ENCODE measurements at places on chromosomes 6 and 20.

GRCh38 chr6:13702809-13703302, 8.8 kb downstream of the RANBP9 start:
- DNase-seq: no peak

- no peak for DNase-seq
Measured at GRCh38 chr6:85714893-85715530, 72.3 kb upstream of the SYNCRIP start.

- no peak for DNase-seq
Measured at GRCh38 chr20:2236256-2236655, 59.5 kb upstream of the TGM3 start.

DNA sequence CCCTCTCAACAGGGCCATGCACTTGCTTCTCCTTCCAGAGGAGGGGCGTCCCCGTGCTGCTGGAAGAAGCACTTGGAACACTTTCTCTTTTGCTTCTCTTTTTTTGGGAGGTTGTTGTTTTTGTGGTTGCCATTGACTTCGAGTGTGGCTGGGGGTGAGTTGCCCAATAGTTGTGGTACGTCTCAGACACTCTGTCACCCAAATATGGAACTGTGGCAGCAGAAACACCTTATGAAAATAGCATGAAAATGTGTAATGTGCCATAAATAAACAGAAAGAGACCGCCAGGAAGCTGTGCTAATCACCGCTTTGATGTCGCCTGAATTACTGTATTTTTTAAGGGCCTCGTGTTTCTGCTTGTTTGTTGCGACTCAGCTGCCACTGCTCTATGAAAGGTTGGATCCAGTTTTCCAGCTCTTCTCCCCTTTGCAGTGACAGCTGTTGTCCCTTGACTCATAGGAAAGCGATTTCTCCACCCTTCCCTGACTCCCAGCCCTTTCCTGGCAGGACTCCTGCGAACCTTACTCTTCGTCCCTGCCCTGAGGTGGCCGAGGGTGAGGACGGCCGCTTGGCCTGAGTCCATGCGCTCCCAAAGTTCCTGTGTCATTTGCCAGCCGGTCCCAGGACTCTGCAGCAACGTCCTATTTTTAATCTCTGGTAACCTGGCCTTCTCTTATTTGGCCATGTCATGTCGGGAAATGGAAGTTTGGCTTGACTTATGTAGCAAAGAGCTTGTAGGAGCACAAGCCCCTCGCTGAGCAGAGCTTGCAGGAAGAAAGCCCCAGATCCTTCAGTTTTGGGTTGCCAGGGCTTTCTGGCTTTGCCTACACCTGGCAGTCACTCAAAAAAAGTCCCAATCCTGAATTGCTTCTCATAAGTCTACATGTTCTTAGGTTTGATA, 694.6 kb downstream of the QKI start:
- DNase-seq: no peak

DNA sequence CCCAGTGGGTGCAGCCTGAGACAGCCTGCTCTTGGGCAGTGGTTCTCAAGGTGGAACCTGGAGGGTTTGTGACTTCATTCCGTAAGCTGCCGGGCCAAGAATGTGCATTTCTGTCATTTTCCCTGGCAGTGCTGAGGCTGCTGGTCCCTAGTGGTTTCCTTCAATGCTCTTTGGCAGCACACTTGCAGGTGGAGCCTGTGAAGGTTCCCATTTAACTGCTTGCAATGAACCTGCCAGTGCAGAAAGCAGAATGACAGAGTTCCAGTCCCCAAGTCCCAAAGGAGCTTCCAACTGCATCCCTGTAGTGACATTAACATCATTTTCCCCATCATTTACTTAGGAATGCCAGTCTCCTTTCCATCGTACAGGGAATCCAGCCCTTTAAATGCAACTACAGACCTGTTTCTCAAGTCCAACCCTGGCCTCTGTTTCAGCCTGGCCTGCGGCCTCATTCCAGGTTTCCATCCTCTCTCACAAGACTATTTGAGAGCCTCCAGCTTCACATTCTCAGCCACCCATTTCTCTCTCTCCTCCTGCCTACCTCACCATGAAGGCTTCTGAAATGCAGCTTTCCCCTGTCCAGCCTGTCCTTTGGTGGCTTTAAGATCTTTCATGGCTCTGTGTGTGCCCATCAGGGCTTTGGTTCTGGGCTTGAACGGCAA, 149.7 kb upstream of the GGTLC1 start:
- DNase-seq: no peak

GRCh38 chr6:34249469-34250261, 859 bp upstream of the SMIM29 start:
- DNase-seq: no peak

GRCh38 chr6:157993076-157993475, 11.4 kb downstream of the SYNJ2 start:
- no peak for DNase-seq

DNA sequence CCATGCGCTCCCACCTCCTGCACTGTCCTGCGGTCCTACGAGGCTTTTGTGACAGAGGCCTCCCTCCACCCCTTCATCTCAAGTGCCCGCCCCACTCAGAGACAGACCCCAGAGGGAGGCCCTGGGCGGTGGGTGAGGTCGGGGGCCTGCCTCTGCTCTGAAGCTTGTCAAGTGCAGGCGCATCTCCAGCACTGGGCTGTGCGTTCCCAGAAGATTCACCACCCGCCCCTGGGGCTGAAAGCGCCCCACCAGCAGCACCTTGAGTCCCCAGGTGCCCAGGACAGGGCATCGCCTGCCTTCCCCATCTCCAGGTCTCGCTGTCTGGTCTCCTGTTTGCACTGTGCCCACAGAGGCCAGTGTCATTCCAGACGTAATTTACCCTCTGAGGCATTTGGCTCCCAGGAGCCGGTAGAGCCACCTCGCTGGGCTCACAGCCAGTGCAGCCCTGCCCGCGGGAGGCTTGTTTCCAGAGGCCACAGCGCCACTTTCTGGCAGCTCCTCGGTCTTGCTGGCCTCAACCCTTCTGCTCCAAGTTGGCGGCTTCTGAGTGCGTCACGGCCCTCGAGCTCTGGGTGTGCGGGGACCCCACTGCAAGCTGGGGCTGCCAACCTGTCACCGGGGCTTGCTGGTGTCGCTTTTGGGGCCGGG, 191.1 kb downstream of the TAF4 start:
- DNase-seq: no peak

- DNase-seq: no peak
Measured at GRCh38 chr6:146787876-146788508, 189.2 kb downstream of the ADGB start.

- DNase-seq: no peak
Measured at GRCh38 chr6:11770546-11771466, 7.8 kb downstream of the ADTRP start.

GRCh38 chr6:14187406-14187805, 69.8 kb downstream of the CD83 start:
- DNase-seq: no peak

- DNase-seq: peak; percentile 2
Measured at GRCh38 chr6:53795702-53796450, 1.1 kb downstream of the LRRC1 start.

DNA sequence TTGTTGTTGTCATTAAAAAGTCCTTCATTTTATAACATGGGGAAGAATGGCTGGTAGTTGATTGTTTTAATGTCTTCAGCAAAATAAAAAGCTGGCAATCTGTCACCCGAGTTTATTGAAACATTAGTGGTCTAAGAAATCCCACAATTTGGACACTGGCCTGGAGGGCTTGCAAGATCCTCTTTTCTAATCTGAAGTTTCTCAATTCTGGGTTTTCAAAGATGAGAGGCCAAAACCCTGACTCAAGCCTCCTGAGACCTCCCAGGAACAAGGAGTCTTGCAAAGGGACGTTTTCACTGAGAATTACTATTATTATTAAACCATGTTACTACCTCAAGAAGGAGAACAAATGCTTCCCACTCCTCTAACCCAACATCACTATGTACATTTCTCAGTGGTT, 19.5 kb downstream of the MAP1LC3A start:
- no peak for DNase-seq

GRCh38 chr6:10419749-10420545, 5.1 kb upstream of the TFAP2A start:
- DNase-seq: no peak

- no peak for DNase-seq
Measured at GRCh38 chr6:144248476-144249301, 36.4 kb upstream of the UTRN start.

- DNase-seq: no peak
Measured at GRCh38 chr6:170092826-170093225, 198.1 kb downstream of the DLL1 start.

- no peak for DNase-seq
Measured at GRCh38 chr20:57126481-57127092, 139.9 kb downstream of the BMP7 start.

DNA sequence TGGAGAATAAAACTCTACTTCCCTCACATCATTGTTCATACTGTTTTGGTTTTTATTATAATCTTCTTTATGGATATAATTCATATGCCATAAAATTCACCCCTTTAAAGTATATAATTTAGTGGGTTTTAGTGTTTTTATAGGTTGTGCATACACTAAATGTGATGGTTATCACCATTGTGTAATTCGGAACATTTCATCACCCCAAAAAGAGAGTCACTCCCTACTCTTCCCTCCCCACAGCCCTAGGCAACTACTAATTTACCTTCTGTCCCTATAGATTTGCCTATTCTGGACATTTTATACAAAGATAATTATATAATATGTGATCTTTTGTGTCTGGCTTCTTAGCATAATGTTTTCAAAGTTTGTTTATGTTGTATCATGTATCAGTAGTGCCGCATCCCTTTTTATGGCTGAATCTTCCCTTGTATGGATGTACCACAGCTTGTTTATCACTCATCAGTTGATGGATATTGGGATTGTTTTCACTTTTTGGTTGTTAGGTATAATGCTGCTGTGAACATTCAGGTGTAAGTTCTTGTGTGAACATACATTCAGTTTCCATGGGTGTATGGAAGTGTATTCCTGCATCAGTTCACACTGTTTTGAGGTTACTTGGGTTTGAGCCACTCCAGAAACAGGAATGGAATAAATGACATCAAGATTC, 4.2 kb downstream of the TM9SF4 start:
- no peak for DNase-seq

- DNase-seq: no peak
Measured at GRCh38 chr6:119076576-119077390, 1.7 kb downstream of the FAM184A start.

DNA sequence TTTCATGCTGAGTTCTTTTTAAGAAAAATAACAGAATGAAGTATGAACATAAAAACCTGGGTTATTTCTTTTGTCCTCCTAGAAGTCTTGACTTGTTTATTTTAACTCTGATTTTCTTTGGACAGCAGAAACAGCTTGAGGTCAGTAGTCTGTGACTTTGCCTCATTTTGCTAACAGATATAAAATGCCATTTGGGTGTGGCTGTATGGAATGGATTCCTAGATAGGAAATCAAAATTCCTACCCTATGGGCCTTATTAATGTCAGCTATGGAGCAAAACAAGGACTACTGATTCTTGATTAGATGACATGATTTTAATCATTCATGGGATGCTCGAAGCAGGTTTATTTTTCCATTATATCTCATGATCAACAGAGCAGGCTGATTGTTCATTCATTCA, 46.8 kb upstream of the TENT5A start:
- DNase-seq: no peak

DNA sequence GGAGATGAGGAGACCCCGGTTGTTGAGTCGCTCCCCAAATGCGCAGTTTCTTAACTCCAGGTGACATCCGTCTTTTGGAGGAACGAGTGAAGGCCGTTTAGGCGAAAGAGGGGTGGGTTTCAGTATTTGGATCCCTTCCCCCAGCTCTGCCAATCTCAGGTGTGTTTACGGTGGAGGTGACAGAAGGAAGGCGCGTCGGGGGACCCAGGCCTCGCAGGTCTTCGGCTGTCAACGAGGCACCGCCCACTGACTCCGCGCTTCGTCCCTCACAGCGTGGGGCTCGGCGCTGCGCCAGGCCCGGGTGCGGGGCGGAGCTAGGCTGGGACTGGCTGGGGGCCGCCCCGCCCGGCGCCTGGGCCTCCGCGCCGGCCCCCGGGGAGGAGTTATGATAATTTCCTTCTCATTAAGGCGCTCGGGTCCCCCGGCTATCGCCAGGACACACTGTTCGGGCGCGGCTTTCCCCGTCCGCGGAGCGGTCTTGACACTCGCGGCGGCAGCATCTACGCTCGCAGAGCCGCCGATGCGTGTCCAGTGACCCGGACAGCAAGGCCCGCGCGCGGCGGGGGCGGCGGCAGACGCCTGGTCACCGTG, at the start of gene TFAP2C:
Gene TFAP2C, plus strand, starts transcription at position 434 of the 591 bp plus-strand sequence. CDS start 239 bp downstream, outside the sequence.
- DNase-seq: no peak

GRCh38 chr20:63703471-63703975, 4.3 kb downstream of the ARFRP1 start:
- DNase-seq: no peak

DNA sequence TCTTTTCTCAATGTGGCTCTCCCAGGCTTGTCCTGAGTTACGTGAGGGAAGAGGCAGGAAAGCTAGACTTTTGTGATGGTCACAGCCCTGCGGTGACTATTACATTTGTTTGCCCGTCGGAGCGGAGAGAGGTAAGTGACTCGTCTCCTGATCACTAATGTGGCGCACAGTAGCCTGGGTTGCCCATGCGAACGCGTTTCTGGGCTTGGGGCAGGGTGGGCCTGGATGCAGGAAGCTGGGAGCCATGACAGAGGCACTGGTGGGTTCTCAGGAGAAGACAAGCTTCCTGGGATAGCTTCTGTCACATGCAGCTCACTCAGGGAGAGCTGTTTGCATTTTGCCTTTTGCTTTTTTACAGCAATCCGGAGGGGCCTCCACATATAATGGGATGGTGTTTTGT, 60.6 kb downstream of the IGF2R start:
- no peak for DNase-seq

DNA sequence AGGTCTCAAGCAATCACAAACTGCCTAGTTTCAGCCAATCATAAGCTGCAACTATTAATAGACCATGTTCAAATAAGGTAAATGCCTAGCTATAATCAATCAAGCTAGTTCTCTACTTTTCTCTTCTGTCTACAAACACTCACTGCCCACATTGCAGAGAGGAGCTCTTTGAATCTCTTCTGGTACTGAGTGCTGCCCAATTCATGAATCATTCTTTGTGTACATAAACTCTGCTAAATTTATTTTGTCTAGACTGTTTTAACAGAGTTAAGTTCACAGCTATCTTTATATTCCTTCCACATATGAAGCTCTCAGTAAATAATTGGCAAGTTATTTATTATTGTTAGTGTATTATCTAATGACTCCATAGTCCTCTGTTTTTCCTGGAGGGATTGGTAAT, 411.0 kb downstream of the EPHA7 start:
- DNase-seq: no peak

- DNase-seq: no peak
Measured at GRCh38 chr6:13648850-13649249, 33.7 kb downstream of the NOL7 start.

Data from stimulated activated CD8-positive, alpha-beta memory T cell treated with anti-CD3 and anti-CD28 coated beads, Interleukin-4, amount 100 ng/mL, for 24 hours (primary cell).